Stimulated activated CD8-positive, alpha-beta memory T cell treated with anti-CD3 and anti-CD28 coated beads, Interleukin-2, amount 100 ng/mL, for 1 hour (primary cell): ENCODE measurements at places on chromosomes 1 and 21.

DNA sequence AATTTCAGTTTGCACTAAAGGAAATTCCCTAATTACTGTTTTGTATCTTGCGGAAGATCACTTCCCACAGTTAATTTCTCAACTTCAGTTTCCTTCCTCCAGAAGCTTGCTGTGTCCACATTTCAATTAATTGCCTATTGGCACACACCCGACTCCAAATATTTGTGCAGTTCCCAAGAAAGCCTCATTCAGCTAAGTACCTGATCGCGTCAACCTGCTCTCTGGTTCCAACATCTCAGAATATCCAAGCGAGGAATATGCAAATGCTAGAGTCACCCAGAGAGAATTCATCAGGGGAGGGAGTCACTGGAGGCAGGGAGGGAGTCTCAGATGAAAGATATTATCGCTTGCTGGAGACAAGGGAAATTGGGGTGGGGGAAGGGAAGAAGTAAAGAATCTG is 351.3 kb downstream of the RRAGC start:
- no peak for DNase-seq

- peak; percentile 18 for DNase-seq
These were observed 55.3 kb downstream of the CDC7 start for GRCh38 chr1:91555821-91556531.

GRCh38 chr1:243917863-243918565 is 68.0 kb upstream of the AKT3 start:
- DNase-seq: no peak

DNA sequence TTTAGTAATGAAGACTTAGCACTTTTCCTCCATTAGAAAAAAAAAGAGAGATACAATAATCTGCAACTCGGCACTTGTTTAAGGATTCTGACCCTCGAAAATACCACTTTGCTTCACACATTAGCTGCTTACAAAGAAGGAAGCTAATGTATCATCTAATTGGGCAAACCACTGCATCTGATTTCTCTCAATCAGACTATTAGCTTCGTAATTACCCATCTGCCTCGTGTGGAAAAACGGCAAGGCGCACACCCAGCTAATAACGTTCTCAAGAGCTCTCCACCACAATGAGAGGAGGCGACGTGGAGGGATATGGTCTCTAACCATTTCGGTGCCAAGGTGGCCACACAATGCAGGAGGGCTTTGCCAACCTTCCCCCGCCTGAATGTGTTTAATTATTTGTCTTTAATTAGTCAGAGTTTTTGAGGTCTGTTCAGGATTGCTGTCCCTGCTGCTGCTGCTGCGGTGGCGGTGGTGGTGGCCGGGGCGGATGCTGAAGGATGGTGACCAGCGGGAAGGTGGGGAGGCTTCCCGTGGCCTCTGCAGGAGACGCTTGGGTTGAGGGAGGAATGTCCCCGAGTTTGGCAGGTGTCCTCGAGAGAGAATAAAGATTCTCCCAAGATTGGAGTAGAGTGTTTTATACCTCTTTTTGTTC is 374.5 kb downstream of the RPS6KC1 start:
- DNase-seq: no peak

DNA sequence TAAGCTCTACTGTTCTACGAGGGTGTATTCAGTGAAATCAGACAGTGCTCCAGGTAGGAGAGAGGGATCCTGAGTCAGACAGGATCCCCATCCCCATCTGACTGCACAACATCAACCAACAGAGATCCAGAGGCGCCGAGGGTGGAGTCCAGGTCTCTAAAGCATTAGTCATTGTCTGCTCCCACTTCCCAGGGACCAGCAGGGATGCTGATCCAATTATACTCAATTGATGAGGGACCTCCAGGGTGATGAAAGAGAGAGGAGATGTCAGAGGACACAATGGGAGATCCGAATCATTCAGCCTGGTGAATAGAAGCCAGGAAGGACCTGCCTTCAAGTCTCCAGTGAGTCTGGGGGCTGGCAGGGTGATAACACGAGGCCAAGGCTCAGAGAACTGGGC is 39.5 kb upstream of the STMN1 start:
- DNase-seq: no peak
